ENCODE measurements at places on chromosomes 11 and 22. TPM values are rescaled to one million over a fixed set of nuclear protein-coding genes. Genes with fewer than 3 reads are reported as not detected.

Gene YPEL1
- polyA plus RNA-seq, result 18.4 TPM

Gene MYO18B
- 47.3 TPM for polyA plus RNA-seq

Gene ARFGAP2
- 75.1 TPM for polyA plus RNA-seq

Gene GLYAT
- not detected for polyA plus RNA-seq

Gene LDLRAD3
- polyA plus RNA-seq, result 20.9 TPM

DNA sequence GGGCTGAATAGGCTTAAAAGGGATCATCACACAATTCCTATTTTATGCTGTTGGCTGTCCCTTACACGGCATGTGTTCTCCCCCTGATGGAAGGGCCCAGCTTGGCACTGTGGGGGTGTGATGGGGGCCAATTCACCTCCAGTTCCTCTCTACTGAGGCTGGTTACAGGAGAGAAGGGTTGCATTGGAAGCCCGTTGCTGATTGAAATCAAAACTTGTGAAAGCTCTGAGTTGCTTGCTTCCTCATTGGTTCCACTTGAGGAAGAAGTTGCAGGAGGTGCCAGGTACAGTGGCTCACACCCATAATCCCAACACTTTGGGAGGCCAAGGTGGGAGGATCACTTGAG is 13.3 kb upstream of the PRG2 start:
- no peak overlapping the region for H3K27ac ChIP-seq
- H3K27me3 ChIP-seq, result no peaks in the 10 kb centered on the region
- H3K36me3 ChIP-seq, result peaks cover 27% of the 10 kb centered on the region
- H3K4me1 ChIP-seq, result peaks cover 12% of the 10 kb centered on the region
